ENCODE measurements at places on chromosomes 4 and X.
A peak's percentile ranks its signal among the peaks of the same experiment; 100 is the strongest.

GRCh38 chr4:95529946-95530345 is 18.8 kb downstream of the UNC5C start:
- no peak for DNase-seq

- no peak for DNase-seq
Measured at GRCh38 chrX:10931976-10932375, 179.2 kb upstream of the HCCS start.

- DNase-seq: no peak
Measured at GRCh38 chr4:84952004-84952403, 14.5 kb downstream of the WDFY3 start.

- DNase-seq: no peak
Measured at GRCh38 chr4:16496501-16496900, 270.2 kb upstream of the TAPT1 start.

GRCh38 chr4:185304944-185305690 is 90.6 kb downstream of the LRP2BP start:
- DNase-seq: no peak

DNA sequence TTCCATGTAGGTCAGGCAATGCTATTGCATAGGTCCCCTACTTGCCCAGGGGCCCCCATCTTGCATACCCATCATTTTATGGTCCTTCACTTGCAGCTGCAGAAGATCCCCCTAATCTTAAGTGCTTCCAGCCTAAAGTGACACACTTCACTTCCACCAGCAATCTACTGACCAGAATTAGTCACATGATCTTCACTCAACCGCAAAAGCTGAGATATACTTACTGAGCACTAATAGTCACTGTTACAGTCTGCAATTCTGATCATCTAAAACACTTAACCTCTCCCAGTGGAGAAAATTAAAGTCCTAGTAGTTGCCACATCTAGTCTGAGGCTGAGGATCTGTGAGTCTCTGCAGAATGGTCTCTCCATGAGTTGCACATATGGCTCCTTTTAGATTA is 82.1 kb downstream of the AREG start:
- no peak for DNase-seq

GRCh38 chr4:2604614-2605013 is 68.2 kb downstream of the FAM193A start:
- DNase-seq: no peak

- peak; percentile 23 for DNase-seq
Measured at GRCh38 chr4:141636771-141637460, 533 bp downstream of the IL15 start.

DNA sequence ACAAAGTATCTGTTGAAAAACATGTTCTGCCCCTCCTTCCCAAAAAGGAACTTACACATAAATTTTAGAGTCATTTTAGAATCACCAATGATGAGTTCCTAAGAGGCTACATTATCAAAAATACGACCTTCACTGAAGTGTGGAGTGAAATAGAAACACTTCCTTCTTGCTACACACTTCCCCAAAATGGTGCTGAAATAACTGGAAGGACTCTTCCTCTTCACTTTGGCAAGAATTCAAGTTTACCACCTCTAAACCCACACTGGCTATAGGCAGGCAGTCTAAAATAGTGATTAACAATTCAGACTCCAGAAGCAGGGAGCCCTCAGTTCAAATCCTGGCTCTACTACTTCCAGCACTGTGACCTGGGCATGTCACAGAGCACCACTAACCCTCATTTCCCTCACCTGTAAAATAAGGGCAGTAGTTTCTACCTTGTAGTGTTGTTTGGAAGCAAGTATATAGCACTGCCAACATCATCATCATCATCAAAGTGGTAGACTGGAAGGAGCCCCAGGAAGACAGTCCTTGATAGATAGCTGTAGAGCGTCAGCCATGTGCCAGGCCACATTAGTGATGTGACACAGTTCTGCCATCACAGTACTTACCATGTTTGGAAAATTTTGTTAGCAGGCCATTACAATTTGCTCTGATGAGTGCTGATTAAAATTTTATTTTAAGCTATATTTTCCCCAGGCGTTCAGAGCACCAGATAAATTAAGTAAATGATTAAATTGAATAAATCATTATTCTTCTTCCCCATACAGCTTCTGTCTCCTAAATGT is 103.3 kb downstream of the PARM1 start:
- DNase-seq: no peak

DNA sequence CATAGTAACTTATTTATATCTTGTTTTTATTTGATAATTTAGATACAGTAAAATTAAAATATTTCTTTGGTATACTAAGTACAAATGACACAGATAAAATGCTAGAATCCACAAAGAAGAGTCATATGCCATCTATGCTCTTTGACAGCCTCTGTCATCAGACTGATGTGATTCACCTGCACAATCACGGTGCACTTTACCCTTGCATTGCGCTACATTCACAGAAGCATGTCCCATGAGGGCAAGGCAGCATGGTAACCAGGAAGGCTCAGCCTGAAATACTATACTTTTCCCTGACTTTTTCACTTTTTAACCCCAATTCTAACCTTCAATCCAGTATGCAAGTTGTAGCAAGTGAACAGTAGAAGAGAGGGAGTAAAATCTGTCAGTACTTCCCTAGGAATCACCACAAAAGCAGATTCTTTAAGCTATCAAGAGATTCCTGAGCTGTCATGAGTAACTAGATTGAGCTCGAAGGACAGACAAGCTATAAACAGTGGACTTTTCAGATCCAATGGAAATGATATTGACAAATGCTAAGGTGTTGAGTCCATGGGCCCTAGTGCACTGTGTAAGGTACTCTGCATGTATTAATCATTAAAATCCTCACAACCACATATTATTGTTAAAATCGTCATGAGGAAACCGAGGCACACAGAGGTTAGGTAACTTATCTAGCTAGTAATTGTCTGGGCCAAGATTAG is 14.2 kb downstream of the SEC24D start:
- peak; percentile 78 for DNase-seq

- no peak for DNase-seq
Measured at GRCh38 chrX:16946971-16947562, 609 bp downstream of the REPS2 start.

- DNase-seq: peak; percentile 38
Measured at GRCh38 chrX:97290199-97290598, 406.5 kb downstream of the RPA4 start.

GRCh38 chr4:150108691-150109090 is 30.4 kb downstream of the DCLK2 start:
- DNase-seq: no peak

GRCh38 chr4:89737888-89738287 is 99.1 kb downstream of the SNCA start:
- no peak for DNase-seq

- DNase-seq: no peak
Measured at GRCh38 chrX:45710081-45710801, 509.6 kb upstream of the DIPK2B start.

DNA sequence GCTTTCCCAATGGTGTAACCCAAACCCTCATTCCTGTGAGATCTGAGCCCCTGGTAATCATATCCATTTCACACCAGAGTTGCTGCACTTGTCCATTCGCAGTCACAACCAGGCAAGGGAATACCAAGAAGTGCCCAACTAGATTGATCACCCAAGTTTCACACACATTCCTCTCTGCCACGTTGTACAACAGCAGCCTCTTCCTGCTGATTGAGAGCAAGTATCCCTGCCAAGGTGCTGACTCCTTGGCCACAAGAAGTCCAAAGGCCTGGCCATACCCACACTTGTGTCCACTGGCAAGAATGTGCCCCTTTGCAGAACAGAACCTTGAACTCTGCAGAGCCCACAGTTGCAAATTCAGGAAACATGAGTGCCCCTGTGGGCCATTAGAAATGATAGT is 6.5 kb upstream of the ACOT9 start:
- no peak for DNase-seq

DNA sequence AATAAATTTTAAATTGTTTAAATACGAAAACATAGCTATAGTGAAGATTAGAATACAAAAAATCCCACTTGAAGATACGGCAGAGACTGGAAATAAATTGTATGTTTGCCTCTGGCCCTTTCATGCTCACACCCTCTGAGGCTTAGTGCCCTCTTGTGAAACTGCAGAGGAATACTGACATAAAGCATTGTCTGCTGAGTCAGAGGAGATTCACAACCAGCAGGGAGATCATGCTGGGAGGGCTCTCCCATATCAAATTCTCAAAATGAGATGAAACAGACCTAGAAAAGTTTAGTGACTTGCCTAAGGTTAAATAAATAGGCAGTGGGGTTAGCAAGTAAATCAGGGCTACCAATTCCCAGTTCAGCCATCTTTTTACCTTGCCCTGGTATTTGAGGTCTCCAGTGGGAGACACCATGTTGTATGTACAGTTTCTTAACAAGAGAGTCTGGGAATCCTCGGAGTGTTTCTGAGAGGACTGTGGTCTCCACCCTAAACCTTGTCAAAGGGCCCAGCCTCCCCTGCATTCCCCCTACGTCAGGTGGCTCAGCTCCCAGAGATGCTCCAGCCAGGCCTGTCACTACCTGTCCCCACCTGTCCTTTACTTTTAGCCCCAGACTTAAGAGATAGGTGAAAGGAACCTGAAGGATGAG is 581.4 kb upstream of the DIPK2B start:
- no peak for DNase-seq

DNA sequence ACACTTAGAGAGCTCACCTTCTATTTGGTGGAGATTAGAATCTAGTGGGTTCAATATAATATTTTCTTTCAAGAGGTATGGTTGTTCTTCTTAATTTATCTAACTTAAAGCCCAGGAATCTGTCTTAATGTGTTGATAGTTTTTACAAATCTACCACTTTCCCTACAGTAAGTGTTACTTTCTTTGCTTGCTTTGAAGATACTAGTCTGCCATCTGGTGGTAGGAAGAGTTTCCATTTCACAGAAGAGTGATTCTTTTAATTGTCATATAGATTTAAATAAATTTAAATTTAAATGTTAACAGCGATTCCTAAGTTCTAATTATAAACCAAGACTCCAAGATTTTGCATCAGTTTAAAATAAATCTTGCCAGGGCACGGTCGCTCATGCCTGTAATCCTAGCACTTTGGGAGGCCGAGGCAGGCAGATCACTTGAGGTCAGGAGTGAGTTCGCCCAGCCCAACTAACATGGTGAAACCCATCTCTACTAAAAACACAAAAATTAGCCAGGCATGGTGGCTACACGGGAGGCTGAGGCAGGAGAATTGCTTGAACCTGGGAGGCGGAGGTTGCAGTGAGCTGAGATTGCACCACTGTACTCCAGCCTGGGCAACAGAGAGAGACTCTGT is 43.5 kb downstream of the NUDT9 start:
- peak; percentile 16 for DNase-seq

- no peak for DNase-seq
Measured at GRCh38 chr4:109872065-109872464, 24.2 kb downstream of the LRIT3 start.

GRCh38 chr4:23937173-23937572 is 47.3 kb upstream of the PPARGC1A start:
- DNase-seq: no peak

GRCh38 chr4:36163198-36163597 is 81.1 kb downstream of the ARAP2 start:
- DNase-seq: no peak

DNA sequence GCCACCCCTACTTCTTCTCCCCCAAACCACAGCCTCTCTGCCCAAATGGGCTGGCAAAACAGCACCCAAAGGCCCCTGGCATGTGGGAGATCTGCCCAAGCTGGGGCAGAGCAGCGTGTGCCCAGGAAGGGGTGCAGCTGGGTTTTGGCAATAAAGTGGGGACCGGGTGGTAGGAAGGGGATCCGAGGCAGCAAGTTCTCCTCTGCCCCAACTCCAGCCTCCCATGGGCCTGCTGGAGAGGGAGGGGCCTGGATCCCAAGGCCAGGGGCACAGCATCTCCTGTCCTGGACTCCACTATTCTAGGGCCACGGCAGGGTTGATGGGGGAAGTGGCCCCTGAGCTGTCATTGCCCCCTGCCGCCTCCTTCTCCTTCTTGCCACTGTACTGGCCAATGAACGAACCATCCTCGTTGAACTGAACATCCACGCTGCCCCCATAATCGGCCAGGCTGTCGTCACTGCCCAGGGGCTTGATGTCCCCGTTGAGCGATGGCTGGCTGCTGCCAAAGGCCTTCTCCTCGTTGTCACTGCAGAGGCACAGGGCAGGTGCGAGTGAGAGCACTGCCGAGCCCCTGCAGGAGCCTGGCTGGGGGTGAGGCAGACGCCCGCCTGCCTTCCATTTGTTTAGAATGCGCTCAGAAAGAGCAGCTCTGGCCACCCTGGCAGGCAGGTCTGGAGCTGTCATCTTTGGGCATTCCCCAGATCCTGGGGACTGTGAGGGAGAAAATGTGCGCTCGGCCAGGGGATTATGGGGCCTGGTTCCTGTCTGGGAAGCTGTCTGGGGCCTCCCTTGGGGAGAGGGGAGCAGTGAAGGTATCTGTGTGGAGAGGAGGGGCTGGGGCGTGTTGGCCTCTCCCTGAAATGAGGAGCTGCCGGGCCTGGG is 23.4 kb downstream of the L1CAM start:
- DNase-seq: no peak

- no peak for DNase-seq
Measured at GRCh38 chrX:5746231-5746630, 482.4 kb downstream of the NLGN4X start.

DNA sequence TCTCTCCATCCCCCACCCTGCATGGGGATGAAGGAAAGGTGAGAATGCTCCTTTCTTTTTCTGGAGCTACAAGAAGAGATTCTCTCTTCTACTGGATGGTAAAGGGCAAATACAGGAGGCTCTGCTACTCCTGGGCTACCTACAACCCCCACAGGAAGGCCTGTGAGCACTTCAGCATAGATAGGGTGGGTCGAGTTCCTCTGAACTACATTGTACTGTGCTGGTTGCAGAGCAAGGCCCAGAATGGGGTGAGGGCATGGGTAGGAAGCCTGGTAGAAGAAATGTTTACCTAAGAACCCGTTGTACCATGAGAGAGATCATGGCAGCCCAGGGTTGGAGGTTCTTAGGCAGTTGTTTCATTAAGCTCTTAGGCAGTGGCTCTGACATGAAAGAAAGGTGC is 510.4 kb downstream of the MID1IP1 start:
- DNase-seq: no peak

GRCh38 chr4:170672381-170672965 is 582.7 kb upstream of the AADAT start:
- DNase-seq: peak; percentile 48

GRCh38 chr4:1715002-1715758 is 3.1 kb upstream of the SLBP start:
- no peak for DNase-seq

GRCh38 chrX:120517936-120518335 is 42.8 kb downstream of the CUL4B start:
- no peak for DNase-seq

- DNase-seq: peak; percentile 54
Measured at GRCh38 chrX:39477762-39478120, 620.0 kb downstream of the BCOR start.

- no peak for DNase-seq
Measured at GRCh38 chrX:21802054-21802670, 37.3 kb upstream of the MBTPS2 start.

Data from large intestine (tissue), 12 donors.